Vagina (tissue), 2 donors: ENCODE measurements at places on chromosomes 16 and 17.

- no peak for DNase-seq
Observed at GRCh38 chr17:70238646-70239045, 69.3 kb downstream of the KCNJ2 start.

GRCh38 chr17:48868916-48869500, 23.6 kb upstream of the ATP5MC1 start:
- no peak for DNase-seq

DNA sequence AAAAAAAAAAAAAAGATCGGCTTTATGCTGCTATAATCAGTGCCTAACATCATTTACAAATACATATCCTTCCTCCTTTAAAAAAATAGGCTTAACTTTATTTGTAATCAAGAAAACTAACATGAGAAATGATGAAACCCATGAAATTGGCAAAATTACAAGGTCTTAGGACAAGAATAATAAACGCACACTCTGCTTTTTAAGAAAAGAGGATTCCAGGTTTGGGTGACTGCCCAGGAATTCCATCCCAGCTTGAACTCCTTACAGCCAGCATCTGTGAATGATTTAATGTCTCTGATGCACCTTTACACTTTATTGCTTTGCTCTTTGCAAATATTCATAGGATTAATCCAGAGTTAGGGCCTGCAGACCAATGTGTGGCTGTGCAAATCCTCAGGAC, 196.0 kb downstream of the CBLN1 start:
- no peak for DNase-seq

DNA sequence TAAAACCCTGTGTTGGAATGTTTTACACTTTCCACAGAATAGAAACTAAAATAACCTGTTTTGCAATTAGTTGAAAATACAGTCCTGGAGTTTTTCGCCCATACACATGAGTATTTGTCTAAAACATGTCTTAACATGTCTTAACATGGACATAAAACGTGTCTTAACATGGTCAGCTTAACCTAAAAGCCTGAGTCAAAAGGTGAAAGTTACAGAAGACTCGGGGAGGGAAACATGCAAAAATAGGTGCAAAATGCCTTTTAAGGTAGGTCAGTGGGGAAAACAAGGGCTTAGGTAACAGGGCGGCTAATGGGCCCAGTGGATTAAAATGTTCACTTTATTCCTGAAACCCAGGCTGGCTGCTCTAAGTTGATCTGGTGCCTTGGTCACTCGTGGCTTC, 56.1 kb upstream of the RBL2 start:
- DNase-seq = no peak

DNA sequence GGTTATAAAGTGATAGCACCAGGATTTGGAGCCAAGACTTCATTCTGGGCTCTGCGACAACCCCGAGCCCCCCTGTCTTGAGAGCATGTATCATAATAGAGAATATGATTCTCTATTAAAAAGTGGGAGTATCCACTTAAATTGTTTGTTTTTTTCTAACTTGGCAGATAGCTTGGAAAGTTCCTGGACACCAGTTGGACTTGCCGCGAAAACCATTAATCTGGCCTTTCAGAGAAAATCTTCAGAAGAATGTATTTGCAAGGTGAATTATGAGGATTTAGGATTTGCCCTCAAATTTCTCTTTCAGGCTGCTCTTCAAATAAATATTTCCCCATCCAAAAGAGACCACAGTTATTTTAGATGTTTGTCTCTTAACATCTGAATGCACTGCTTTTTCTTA, 53.5 kb downstream of the MARCHF10 start:
- DNase-seq = no peak
